ENCODE measurements at places on chromosomes 12 and 14. TPM values are rescaled to one million over a fixed set of nuclear protein-coding genes. Genes with fewer than 3 reads are reported as not detected.

Gene HIP1R
- 131 TPM for total RNA-seq

Gene OR6J1
- not detected for total RNA-seq

Gene CARMIL3
- 0.14 TPM for total RNA-seq

Gene NOS1
- total RNA-seq = 0.07 TPM

Gene TSPAN8
- 70.9 TPM for total RNA-seq

Gene ERBB3
- 1.1 TPM for total RNA-seq

- H3K27me3 ChIP-seq = no peaks in the 10 kb centered on the region
- H3K27ac ChIP-seq = no peak overlapping the region
- H3K36me3 ChIP-seq = no peaks in the 10 kb centered on the region
- no peaks in the 10 kb centered on the region for H3K4me1 ChIP-seq
- DNase-seq = no peak
These were observed 15.2 kb upstream of the EIF5 start for GRCh38 chr14:103318750-103319419.

- H3K4me1 ChIP-seq = peaks cover 22% of the 10 kb centered on the region
- no peak overlapping the region for H3K4me3 ChIP-seq
- no peaks in the 10 kb centered on the region for H3K27me3 ChIP-seq
These were observed 5.6 kb upstream of the STAT6 start for GRCh38 chr12:57116580-57117281.

DNA sequence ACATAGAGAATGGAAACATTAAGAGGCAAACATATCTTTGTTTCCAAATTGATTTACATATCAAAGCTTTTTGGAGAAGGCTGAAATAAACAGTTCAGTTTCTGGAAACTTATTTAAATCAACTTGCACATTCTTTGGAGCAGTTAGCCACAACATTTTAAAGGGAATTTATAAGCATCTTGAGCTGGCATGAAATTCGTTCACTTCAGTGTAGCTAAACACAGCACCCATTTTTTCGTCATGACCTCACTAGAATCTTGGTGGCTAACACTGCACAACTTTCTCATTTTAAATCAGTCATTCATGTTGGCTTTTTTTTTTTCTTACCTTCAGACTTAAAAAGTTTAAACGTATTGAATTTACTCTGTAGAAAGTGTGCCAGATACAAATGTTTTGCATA, 1139.9 kb upstream of the FLRT2 start:
- H3K4me3 ChIP-seq = no peak overlapping the region
- no peak for DNase-seq
- no peaks in the 10 kb centered on the region for H3K4me1 ChIP-seq
- no peak overlapping the region for H3K27ac ChIP-seq
- no peaks in the 10 kb centered on the region for H3K27me3 ChIP-seq

DNA sequence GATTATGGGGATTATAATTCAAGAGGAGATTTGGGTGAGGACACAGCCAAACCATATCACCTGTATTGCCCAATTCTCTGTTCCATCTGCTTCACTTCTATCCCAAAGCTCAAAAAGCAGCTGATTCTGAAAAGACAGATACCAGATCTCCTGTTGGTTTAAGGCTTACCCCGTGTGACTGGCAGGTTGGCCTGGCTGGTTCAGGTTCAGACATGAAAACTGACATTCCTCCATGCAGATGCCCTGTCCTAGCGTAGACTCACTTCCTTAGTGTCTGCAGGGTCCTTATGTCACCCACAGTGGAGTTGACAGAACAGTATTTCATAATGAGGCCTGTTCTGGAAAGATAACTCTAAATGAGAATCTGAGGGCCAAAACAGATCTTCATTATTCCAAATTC, 61.1 kb upstream of the FLRT2 start:
- H3K4me3 ChIP-seq = no peak overlapping the region
- H3K27me3 ChIP-seq = no peaks in the 10 kb centered on the region
- no peak for DNase-seq

DNA sequence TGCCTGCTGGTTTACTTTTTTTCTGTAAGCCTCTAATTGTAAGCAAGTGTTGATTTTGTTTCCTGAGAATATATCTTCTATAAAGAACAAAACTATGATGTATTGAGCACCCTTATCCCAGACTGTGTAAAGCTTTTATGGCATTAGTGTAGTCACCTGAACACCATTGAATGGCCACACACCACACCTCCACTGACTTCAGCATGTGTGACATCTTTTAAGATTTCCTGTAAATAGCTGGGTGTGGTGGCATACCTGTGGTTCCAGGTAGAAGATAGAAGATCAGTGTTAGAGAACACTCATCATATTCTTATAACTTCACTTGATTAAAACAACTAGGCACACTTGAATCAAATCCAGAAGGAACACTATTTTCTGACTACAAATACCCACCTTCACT, 51.3 kb downstream of the WBP11 start:
- H3K4me1 ChIP-seq = no peaks in the 10 kb centered on the region
- H3K36me3 ChIP-seq = no peaks in the 10 kb centered on the region
- DNase-seq = no peak
- H3K27me3 ChIP-seq = no peaks in the 10 kb centered on the region

- H3K27me3 ChIP-seq = no peaks in the 10 kb centered on the region
- peak overlapping the region; percentile 73 for H3K27ac ChIP-seq
- H3K36me3 ChIP-seq = no peaks in the 10 kb centered on the region
These were observed 70.9 kb upstream of the ETV6 start for GRCh38 chr12:11578461-11578993.

DNA sequence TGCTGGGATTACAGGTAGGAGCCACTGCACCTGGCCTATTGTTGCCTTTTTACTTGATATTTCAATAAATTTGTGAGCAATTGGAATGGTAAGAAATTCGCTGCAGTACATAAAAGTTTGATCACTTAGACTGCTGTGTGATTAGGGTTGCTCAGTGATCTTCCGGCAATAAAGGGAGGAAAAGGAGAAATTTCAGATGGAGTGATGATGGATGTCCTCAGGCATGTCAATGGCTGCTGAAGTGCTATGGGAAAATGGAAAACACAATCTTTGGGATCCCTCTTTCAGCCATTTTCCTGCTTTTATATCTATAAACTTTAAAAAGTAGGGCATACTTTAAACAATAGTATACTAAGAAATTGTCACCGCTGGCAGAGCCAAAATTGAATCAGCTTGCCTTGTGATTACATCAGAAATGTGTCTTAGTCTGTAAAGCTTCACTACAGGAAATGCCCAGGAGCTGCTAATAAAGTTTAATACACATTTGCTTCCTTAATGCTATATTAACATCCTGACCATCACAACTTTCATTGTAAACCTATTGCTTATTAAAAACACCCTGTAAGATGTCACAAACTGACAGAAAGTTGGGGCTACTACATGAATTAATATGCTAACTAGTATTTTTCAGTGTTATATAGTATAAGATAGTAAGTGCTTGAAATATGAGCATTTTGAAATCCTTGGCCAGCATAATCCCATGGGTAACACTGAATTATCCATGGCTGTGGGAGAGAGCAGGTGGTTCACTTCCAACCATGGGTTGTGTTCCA, 13.7 kb upstream of the FBXL14 start:
- no peaks in the 10 kb centered on the region for H3K27me3 ChIP-seq
- H3K4me3 ChIP-seq = no peak overlapping the region
- H3K27ac ChIP-seq = no peak overlapping the region
- H3K36me3 ChIP-seq = no peaks in the 10 kb centered on the region
- peaks cover 16% of the 10 kb centered on the region for H3K4me1 ChIP-seq

DNA sequence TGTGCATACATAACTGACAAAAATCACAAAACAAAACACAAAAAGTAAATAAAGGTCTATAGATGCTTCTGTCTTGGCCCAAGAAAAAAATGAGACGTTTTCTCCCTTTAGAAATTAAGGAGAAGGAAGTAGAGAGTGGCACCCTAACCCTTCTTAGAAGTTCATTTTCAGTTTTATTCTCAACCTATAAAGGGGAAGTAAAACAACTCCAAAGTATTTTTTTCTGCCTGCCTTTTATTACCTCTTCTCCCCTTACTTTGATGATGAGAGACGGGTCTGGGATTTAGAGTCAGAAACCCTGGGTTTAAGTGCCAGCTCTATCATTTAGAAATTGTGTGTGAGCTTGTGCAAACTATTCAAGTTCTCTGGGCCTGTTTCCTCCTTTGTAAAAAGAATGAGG, 2.8 kb downstream of the PRIM1 start:
- peaks cover 9% of the 10 kb centered on the region for H3K4me1 ChIP-seq
- no peaks in the 10 kb centered on the region for H3K27me3 ChIP-seq
- no peak for DNase-seq
- no peak overlapping the region for H3K27ac ChIP-seq
- no peak overlapping the region for H3K4me3 ChIP-seq

DNA sequence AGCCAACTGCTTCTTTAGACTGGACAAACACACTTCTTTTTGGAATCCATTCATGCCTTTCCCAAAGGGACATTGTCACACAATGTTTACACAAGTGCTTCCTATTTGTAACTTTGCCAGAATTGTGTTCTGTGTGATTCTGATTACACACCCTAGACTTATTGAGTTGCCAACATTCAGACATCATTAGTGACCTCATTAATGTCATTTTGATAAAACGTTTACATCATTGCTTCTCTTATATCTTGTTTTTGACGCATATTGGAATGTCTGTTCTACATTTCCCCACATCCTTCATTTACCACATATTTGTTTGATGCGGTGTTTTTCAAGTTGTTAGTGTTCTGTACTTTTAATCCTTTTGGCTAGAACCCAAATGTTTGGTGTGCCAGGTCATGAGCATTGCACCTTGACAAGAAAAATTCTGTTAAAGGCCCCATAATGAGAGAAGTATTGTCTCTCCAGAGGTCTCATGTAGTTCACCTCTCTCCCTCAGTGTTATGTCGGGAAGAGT, 305.5 kb downstream of the AEBP2 start:
- no peak overlapping the region for H3K27ac ChIP-seq
- H3K36me3 ChIP-seq = no peaks in the 10 kb centered on the region
- H3K27me3 ChIP-seq = no peaks in the 10 kb centered on the region
- DNase-seq = no peak

GRCh38 chr12:78916845-78917480, 52.4 kb downstream of the SYT1 start:
- H3K36me3 ChIP-seq = no peaks in the 10 kb centered on the region
- H3K27ac ChIP-seq = no peak overlapping the region
- no peaks in the 10 kb centered on the region for H3K27me3 ChIP-seq
- DNase-seq = no peak
- H3K4me3 ChIP-seq = no peak overlapping the region
- H3K4me1 ChIP-seq = no peaks in the 10 kb centered on the region

GRCh38 chr14:37994846-37995372, 212.8 kb upstream of the SSTR1 start:
- no peak for DNase-seq
- H3K36me3 ChIP-seq = no peaks in the 10 kb centered on the region
- H3K27me3 ChIP-seq = no peaks in the 10 kb centered on the region
- no peaks in the 10 kb centered on the region for H3K4me1 ChIP-seq
- H3K27ac ChIP-seq = no peak overlapping the region
- H3K4me3 ChIP-seq = no peak overlapping the region

- H3K4me1 ChIP-seq = no peaks in the 10 kb centered on the region
- no peak overlapping the region for H3K27ac ChIP-seq
- DNase-seq = no peak
- no peaks in the 10 kb centered on the region for H3K36me3 ChIP-seq
- peak overlapping the region; percentile 82 for H3K4me3 ChIP-seq
- peaks cover 11% of the 10 kb centered on the region for H3K27me3 ChIP-seq
These were observed 693 bp downstream of the MAP3K9 start for GRCh38 chr14:70808416-70809224.

GRCh38 chr12:43883748-43884147, 47.9 kb downstream of the TMEM117 start:
- H3K27ac ChIP-seq = no peak overlapping the region
- DNase-seq = no peak
- H3K36me3 ChIP-seq = no peaks in the 10 kb centered on the region
- H3K27me3 ChIP-seq = no peaks in the 10 kb centered on the region

- peaks cover 13% of the 10 kb centered on the region for H3K4me1 ChIP-seq
- no peak overlapping the region for H3K4me3 ChIP-seq
- no peak for DNase-seq
- no peaks in the 10 kb centered on the region for H3K27me3 ChIP-seq
These were observed 255.9 kb downstream of the MSRB3 start for GRCh38 chr12:65534238-65534841.

All from thoracic aorta (tissue), 2 donors.